Fibroblast of skin of back (primary cell): ENCODE measurements at places on chromosomes 11 and 22.

- DNase-seq, result no peak
These were observed 36.3 kb upstream of the IGSF9B start for GRCh38 chr11:133993107-133993506.

DNA sequence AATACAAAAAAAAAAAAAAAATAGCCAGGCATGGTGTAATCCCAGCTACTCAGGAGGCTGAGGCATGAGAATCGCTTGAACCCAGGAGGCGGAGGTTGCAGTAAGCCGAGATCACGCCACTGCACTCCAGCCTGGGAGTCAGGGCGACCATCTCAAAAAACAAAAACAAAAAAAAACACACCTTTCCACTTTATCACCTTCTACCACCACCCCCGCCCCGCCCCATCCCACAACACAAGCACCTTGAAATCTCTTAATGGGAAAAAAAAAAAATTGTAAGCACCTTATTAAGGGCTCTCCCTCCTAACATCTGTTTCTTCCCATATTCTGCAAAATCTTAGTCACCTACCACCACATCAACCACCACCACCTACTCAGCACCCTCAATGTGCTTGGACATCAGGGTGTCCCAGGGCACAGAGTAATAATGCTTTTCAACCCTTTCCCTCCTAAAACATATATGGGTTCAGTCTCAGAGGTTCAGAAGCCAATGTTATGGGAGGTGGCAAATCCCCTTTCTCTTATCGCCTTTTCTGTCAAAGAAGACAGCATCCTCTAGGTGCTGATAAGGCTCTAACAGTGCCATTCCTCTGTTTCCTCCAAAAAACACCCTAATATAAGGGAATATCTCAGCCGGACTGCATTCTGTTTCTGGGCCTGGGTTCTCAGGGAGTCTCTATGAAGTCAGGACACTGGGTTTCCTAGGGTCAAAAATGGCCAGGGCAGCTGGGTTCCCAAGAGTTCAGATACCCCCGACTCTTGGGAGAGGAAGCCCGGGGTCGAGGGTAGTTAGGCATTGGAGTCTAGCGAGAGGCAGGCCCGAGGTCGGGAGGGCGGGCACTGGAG lies 718 bp downstream of the INTS5 start:
- no peak for DNase-seq

DNA sequence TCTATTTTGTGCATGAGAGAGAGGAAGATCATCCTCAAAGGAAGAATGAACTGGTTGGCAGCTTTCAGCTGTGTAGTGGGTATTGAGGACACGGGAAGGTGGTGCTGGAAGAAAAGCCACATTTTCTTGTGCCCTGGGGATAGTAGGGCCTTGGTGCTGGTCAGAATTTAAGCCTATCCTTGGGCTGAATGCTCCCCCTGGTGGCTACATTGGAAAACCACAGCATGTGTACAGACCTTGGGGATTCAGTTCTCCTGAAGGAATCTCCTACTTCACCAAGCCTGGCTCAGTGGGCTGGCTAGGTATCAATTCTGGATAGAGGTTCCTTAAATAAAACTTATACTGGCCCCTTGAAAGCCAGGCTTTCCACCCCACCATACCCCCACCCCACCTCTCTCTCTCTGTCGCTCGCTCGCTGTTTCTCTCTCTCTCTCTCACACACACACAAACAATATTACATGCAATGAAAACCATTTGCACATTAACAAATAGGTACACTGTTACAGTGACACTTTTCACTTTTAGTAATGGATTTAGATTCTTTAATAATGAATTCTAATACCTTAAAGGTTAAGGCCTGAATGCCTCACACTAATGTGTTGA lies 2.8 kb upstream of the OR51M1 start:
- DNase-seq, result peak; percentile 63

- peak; percentile 50 for DNase-seq
These were observed 228.2 kb downstream of the TMEM135 start for GRCh38 chr11:87265979-87266378.

- DNase-seq, result no peak
These were observed 1642.2 kb downstream of the LRRC4C start for GRCh38 chr11:39817241-39817640.

DNA sequence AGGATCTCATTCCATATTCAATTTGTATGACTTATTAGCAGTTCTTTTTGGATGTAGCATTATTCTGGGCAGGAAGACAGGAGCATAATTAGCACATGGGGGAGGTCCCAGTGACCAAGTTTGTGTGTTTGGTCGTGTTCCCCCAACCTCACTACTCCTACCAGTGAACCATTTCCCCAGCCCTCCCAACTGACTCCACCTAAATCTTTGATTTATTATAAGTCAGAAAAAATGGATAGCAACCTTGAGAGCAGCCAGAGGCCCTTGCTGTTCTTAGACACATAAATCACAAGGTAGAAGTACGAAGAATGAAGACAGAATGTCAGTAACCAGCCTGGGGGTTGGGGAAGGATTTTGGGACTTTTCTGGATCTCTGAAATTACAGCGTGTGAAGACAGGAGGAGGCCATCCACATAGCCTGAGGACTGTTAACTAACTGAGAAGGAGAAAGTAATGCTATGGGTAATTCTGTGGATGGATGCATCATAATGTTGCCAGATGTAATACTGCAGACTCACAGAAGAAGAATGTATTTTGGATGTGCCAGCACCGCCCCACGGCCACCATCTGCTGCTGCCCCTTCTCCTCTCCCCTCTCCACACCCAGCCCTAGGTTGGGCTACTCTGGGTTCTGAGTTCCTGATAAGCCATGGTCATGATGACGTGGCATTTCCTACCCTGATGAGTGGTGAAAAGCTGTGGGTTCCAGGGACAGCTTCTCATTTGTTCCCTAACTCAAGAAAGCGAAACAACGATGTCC lies 124.3 kb upstream of the TTC12 start:
- peak; percentile 97 for DNase-seq

- peak; percentile 94 for DNase-seq
These were observed 6.0 kb downstream of the TMEM123 start for GRCh38 chr11:102446606-102447005.

- peak; percentile 82 for DNase-seq
These were observed 14.4 kb downstream of the BCL9L start for GRCh38 chr11:118911113-118911879.

DNA sequence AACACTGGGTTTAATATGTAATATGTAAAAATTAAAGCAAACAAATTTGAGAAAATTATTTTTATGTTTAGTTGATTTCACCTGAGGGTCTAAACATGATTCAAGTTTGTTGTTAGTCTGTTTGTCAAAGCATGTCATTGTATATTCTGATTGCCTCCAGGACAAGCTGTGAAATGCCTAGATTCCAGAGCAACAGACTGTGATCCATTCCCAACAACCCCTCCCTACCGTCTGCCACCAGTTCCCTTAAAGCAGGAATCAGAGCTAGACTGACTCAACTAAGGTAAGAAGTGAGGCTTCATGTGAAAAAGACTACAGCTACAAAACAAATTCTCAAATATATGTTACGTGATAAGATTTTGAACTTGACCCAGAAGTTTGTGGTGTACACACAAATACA lies 304.2 kb downstream of the RAB38 start:
- no peak for DNase-seq

- DNase-seq, result no peak
These were observed 92.9 kb downstream of the TRAF6 start for GRCh38 chr11:36417154-36417553.

DNA sequence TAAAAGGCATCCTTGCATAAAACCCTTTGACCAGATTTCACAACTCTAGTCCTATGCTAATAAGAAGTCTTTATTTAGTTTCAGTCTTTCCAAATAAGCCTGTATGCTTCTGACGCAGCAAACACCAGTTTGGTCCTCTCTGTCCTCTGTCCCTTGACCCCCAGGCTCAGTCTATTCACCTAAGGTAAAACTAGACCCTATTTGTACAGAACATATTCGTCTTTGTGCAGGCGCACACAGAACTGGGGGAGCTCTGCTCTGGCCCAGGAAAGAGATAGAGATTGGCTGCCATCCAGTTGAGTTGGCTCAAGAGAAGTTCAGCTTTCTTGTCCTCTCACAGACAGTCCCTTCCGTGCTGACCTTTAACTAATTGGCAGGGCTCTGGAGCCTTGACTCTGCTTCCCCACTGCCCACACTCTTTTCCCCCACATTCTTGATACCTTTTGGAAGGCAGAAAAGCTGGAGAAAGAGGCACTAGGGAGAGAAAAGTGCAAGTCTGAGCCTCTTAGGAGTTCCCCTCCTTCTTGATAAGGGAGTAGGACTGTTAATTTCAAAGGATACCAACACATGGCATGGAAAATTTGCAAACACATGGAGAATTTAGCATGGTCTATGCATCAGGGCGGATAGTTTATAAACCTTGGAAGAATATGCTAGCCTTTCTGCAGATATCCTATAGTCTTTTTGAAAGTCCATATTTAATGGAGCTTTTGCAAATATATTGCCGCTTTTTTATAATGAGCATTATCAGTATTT lies 21.2 kb upstream of the PSMA1 start:
- DNase-seq, result no peak

- DNase-seq, result no peak
These were observed 60.1 kb downstream of the PARVB start for GRCh38 chr22:44084044-44084772.

GRCh38 chr22:38798496-38798895 lies 4.6 kb upstream of the DNAL4 start:
- DNase-seq, result no peak

- no peak for DNase-seq
These were observed 12.7 kb downstream of the MFNG start for GRCh38 chr22:37473437-37473946.

DNA sequence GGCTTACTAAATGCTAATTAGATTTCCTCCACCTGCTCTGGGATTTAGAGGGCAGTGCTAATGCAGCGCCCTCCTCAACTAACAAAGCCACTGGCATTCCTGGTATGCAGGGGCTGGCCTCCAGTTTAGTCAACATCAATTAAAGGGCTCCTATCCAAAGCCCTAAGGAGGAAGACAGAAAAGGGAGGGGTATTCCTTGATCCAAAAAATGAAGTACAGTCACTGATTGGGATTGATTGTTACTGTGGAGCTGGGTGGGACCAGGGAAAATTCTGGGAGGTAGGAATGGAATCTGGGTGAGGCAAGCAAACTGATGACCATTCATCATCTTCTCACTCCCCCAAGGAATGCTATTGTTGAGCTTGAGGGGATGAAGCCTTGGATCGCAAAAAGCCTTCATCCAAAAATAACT lies 52.2 kb downstream of the GAB2 start:
- peak; percentile 62 for DNase-seq

GRCh38 chr11:61034704-61035525 lies 63.4 kb downstream of the CD6 start:
- DNase-seq, result no peak

DNA sequence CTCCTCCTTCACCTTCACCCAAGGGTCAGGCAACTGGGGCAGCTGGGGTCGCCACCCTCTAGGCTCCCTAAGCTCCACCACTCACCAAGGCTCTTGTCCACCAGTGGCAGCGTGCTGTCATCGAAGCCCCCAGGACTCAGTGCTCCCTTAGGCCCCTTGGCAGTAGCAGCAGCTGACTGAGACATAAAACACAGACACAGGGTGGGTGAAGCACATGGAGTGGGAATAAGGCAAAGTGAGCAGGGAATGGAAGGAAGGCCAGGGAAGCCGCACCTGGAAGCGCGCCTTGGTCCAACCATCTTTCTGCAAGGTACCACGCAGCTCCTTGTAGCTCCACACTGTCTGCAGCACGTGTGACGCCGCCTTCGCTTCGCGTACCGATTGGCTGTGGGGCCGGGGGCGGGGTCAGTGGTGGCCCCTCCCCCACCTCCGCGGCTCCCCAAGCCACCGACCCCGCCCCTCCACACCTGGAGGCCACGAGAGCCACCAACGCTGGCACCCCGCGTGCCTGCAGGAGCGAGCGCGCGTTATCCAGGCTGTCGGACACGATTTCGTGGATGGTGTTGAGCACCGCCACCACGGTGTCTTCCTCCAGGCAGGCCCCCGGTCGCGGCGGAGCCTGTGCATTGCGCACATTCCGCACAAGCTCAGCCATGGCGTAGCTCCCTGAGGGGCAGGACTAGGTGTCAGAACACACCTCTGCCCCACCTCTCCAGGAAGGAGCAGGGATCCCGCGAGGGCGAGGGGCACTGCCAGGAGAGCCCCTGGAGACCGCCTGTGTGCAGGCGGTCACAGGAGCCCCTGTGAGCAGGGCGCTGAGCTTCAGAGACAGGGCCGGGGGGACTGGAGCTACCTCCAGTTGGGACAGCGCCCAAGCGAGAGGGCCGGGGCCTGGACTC lies 31.3 kb upstream of the TXNRD2 start:
- no peak for DNase-seq

DNA sequence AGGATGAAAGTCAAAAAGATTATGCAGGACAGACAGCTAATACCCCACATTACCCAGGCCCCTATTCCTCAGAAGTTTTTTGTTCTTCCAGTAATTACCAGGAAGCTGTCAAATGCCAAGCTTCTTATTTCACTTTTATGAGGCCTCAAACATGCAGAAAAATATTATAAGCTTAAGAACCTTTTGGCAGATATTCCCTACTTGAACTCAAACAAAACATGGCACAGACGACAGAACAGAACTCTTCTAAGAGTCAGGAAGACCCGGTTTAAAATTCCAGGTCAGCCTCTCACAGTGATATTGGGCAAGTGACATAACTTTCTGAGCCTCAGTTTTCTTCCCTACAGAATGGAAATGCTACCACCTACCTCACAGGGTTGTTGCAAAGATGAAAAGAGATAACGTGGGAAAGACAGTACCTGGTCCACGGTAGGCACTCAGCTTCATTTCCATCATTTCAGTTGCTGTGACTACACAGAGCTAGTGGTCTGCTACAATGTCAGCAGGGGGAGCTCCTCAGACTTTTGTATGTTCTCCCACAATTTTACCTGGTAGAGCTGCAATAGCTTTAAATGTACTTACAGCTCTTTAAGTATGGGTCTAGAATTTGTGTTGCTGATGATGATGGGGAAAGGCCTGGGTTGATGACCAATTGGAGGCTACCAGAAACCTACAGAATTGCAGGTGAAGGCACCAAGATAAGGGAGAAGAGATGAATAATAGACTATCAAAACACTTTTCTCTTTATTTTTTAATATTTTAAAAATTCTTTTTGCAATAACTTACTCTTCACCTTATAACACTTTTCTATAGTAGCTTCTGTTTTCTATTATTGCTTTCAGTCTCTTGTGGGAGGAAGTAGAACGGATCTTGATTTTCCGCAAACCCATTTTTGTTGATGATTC lies 98.3 kb upstream of the CHRM4 start:
- peak; percentile 46 for DNase-seq

DNA sequence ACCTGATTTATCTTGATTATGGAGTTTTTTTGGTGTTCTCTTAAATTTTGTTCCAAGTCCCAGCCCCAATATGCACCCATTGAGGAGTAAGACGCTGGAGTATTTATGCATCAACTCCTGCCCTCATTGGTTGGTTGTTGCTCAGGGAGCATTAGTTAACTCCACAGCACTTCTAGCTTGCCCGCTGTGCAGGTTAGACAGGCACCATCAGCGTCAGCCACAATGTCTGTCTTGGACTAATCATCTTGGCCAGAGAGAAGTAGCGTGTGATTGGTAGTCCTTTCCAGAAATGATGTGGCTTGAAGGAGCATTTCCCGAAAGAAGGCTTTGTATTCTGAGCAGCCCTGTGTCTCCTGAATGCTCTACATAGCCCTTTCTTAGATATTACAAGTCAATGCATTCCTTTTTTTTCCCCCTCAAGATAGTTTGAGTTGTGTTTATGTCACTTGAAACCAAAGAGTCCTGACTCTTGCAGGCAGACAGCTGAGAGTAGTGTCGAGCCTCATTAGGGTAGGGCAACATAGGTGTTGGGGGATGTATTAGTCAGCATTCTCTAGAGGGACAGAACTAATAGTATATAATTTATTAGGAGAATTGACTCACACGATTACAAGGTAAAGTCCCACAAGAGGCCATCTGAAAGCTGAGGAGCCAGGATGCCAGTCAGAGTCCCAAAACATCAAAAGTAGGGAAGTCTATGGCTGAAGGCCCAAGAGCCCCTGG lies 94.6 kb upstream of the RCN1 start:
- no peak for DNase-seq

GRCh38 chr22:38467438-38467903 lies 425 bp upstream of the KDELR3 start:
- no peak for DNase-seq
